ENCODE measurements at places on chromosomes 6 and 20.

- DNase-seq = no peak
These were observed 96.9 kb downstream of the PHACTR3 start for GRCh38 chr20:59701236-59701635.

- DNase-seq = no peak
These were observed 10.7 kb downstream of the CASS4 start for GRCh38 chr20:56422824-56423189.

GRCh38 chr20:41574802-41575389 lies 43.3 kb downstream of the CHD6 start:
- no peak for DNase-seq

GRCh38 chr20:22819112-22819511 lies 216.0 kb upstream of the SSTR4 start:
- DNase-seq = no peak

- DNase-seq = peak; percentile 89
These were observed 19.8 kb upstream of the SCP2D1 start for GRCh38 chr20:18793625-18794427.

DNA sequence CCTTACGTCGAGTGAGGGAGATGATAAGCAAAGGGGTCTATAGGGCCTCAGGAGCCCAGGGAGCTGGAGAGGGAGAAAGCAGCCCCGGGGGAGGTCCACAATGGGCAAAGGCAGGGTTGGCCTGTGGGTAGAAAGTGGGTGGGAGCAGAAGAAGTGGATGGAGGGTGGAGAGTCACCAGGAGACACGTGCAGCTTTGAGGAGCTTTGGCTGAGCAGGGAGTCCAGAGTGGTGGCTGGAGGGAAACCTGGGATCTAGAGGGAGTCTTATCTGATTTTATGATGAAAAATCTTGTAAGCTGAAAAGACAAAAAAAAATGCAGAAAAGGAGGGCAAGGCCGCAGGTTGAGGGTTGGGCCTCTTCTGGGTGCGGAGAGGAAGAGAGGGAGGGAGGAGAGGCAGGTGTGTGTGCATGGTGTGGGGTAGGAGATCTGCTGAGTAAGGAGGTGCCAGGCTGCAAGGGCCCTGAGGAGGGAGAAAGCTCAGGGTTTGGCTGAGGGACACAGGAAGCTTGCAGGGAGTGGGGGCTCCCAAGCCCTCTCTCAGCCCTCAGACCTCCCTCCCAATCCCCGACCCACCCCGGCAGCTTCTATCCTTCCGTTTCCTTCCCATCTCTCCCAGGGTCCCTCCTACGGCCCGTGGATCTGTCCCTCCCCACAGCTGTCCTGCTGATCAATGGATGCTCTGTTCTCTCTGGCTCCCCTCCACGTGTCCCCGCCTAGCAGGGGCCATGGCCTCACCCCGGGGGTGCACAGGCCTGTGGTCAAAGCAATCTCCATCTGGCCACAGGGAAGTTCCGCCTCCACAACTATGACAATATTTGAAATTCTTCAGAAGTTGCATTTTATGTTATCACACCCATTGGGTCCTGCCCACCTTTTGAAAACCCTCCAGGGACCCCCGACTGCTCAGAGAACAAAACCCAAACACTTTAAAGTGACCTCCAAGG lies 17.1 kb upstream of the BPI start:
- no peak for DNase-seq

GRCh38 chr6:168852376-168852884 lies 401.2 kb downstream of the THBS2 start:
- DNase-seq = no peak

GRCh38 chr6:107670792-107671199 lies 153.3 kb downstream of the SCML4 start:
- DNase-seq = peak; percentile 13

GRCh38 chr6:53154071-53154470 lies 5.4 kb upstream of the GCM1 start:
- no peak for DNase-seq

GRCh38 chr6:80446454-80447045 lies 340.1 kb downstream of the BCKDHB start:
- no peak for DNase-seq

GRCh38 chr6:11198663-11199603 lies 33.5 kb downstream of the NEDD9 start:
- DNase-seq = peak; percentile 37

- no peak for DNase-seq
These were observed 1097.2 kb upstream of the GJE1 start for GRCh38 chr6:141035312-141036200.

Measured in activated CD4-positive, alpha-beta T cell treated with anti-CD3 and anti-CD28 coated beads, Interleukin-2, Interleukin-6, amounts not matched to agents 100 ng/mL and 50 ng/mL, durations not matched to agents 16 hours and 8 hours (primary cell).